ENCODE measurements at places on chromosomes 4 and X.

GRCh38 chr4:140774510-140774909 lies 18.3 kb upstream of the TBC1D9 start:
- DNase-seq = no peak

GRCh38 chr4:13633671-13634070 lies 6.1 kb upstream of the BOD1L1 start:
- no peak for DNase-seq

- DNase-seq = no peak
Measured at GRCh38 chrX:459611-460010, 72.9 kb upstream of the PPP2R3B start.

GRCh38 chrX:119784747-119785446 lies 6.5 kb downstream of the RPL39 start:
- no peak for DNase-seq

DNA sequence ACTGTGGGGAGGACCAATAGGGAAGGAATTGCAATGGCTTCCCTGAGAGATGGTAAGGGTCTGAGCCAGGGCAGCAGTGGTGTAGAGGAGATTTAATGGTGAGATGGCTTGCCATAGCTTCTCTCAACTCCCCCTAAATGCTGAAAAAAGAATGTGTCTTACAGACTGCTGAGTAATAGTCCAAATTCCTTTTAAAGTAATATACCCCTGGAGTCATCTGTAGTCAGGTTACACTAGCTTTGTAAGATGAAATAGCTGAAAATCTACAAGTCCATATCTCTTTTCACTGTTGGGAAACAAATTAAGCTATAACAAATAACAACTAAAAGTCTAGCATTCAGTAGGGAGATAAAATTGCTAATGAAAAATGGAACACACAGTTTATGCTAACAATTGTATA lies 33.5 kb downstream of the MAPK10 start:
- no peak for DNase-seq

- no peak for DNase-seq
Measured at GRCh38 chrX:13412208-13412600, 92.4 kb upstream of the ATXN3L start.

DNA sequence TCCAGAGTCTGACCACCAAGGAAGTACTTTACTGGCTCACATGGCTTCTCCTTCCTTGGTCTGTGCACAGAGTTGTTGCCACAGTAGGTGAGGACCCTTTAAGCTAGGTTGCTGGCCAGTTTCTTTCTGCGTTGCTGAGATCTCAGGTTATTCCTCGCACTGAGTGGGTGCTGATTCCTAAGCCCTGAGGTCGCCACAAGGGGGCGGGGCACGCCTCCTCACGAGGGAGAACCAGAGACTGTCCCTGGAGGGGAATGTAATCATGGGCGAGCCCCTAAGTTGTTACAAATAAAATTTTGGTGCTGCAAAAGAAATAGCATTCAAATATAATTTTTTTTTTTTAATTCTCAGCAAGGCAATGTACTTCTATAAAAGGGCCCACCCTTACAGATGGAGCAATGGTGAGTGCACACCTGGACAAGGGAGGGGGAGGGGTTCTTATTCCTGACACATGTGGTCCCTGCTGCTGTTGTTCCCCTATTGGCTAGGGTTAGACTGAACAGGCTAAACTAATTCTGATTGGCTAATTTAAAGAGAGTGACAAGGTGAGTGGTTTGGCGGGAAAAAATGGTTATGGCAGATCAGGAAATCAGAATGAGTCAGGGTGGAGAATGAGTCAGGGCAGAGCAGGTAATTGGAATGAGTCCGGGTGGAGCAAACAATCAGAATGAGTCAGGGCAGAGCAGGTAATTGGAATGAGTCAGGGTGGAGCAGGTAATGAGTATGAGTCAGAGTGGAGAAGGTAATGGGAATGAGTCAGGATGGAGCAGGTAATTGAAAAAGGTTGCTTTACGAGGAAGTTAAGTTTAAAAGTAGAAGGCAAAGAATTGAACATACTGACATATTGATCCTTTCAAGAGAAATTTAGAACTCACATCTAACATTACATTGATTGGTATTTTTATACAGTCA lies 107.5 kb downstream of the VSIG4 start:
- no peak for DNase-seq

DNA sequence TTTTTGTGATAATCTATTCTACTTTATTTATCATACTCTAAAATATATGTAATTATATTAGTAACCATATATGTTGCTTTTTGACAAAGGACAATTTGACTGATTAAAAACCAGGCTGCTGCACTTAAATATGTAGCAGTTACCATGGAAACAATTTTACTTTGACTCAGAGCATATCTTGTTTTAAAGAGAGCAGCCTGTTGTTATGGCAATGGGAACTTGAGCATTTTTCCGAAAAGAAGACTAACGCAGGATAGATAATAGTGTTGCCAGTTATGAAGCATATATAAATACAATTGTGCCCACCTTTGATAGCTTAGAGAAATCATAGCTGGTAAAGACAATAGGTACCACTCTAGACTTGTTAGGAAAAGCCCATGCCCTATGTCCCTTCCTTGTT lies 283.0 kb downstream of the GASK1B start:
- DNase-seq = no peak

DNA sequence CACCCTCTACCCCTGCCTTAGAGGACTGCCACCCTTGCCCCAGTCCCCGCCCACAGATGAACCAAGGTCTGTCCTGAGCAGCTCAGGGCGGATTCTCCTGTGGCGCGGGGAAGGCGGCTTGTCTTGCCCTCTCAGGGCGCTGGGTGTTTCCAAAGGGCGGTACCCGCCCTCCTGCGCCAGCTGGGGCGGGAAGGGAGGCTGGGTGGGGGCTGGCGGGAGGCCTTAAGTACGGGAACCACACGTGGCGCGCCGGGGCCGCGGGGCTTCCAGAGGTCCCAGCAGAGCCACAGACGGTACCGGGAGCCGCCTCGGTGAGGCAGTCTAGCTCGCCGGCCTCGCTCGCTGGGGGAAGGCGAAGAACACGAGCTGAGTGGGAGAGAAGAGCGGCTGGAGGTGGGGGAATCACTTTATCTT lies 361.1 kb downstream of the MID1IP1 start:
- no peak for DNase-seq

GRCh38 chr4:82479562-82479961 lies 49.2 kb downstream of the ENOPH1 start:
- DNase-seq = no peak

- no peak for DNase-seq
Measured at GRCh38 chrX:10617186-10617998, 3.0 kb downstream of the MID1 start.

- DNase-seq = no peak
Measured at GRCh38 chr4:84944947-84945346, 21.5 kb downstream of the WDFY3 start.

- no peak for DNase-seq
Measured at GRCh38 chr4:11765849-11766453, 337.3 kb upstream of the HS3ST1 start.

DNA sequence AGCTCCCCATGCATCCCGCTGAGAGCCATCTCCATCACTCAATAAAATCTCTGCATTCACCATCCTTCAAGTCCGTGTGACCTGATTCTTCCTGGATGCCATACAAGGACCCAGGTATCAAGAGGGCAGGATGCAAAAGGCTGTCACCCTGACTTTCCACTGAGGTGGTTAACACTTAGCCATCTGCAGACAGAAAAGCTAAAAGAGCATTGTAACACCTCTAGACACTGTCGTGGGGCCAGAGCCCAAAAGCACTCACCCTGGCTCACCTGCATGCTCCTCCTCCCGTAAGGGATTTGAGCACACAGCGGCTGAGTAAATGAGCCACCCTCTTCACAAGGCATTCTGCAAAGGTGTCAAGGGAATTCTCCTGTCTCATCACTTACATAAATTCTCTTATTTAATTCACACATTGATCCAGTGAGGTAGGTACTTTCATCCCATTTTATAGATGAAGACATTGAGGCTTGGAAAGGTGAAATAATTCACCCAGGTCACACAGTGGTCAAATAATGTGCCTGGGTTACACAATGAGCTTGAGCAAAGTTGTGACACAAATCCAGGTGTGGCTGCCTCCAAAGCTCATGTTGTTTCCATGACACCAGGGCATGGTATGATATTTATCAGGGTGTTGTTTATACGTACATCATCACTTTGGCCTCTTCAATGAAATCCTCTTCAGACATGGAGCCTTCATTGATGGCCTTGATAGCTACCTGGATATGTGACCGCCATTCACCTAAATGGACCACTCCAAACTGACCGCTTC lies 48.0 kb downstream of the TXK start:
- DNase-seq = no peak

DNA sequence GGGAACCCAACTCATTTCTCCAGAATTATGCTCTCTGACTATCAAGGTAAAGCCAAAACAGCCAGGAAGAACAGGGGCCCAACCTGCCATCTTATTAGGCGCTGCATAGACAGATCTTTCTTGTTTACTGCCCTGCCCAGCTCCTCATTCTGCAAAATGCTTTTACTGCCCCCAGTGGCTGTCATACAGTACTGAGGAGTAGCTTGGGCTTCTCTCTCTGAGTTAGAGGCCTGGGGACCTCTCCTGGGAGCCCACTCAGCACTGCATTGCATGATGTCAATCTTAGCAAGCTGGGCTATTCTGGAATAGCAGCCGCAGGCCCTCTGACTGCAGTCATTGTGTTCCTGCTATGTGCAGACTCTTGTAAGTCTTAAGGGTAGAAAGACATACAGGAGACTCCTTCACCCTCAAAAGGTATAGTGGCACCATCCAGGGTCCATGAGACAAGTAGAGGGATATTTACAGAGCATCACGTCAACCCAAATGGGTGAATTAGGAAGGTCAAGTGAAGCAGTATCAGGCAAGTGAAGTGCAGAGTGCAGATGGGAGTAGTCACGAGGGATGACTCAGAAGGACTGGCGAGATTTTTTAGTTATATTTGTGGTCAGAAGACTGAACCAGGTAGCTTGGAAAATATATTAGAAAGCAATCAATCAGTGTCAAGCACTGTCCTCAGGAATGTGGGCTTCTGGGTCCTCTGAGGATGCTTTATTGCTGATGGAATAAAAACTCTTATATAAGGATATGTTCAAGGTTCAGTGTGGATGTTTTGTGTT lies 294.1 kb upstream of the SFRP2 start:
- DNase-seq = no peak

DNA sequence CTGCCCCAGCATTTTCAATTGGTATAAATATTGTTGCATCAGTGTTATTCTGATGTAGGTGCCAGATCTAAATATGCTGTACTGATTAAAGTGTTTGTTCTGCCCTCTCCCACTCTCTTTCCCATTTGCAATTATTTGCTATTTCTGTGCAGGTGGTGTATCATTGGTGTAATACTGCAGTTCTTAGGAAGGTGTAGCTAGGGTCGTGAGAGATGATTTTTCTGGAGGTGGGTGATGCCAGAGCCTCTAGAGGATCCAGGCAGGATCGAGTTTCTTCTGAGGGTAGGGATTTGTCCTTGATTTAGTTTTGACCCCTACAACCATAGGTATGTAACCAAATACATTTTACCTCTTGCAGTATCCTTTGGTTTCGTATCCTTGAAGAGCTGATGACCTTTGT lies 1.9 kb downstream of the SMAD1 start:
- DNase-seq = no peak

- DNase-seq = no peak
Measured at GRCh38 chr4:7414736-7415510, 19.8 kb downstream of the PSAPL1 start.

GRCh38 chr4:144799486-144799885 lies 153.5 kb downstream of the HHIP start:
- DNase-seq = no peak

DNA sequence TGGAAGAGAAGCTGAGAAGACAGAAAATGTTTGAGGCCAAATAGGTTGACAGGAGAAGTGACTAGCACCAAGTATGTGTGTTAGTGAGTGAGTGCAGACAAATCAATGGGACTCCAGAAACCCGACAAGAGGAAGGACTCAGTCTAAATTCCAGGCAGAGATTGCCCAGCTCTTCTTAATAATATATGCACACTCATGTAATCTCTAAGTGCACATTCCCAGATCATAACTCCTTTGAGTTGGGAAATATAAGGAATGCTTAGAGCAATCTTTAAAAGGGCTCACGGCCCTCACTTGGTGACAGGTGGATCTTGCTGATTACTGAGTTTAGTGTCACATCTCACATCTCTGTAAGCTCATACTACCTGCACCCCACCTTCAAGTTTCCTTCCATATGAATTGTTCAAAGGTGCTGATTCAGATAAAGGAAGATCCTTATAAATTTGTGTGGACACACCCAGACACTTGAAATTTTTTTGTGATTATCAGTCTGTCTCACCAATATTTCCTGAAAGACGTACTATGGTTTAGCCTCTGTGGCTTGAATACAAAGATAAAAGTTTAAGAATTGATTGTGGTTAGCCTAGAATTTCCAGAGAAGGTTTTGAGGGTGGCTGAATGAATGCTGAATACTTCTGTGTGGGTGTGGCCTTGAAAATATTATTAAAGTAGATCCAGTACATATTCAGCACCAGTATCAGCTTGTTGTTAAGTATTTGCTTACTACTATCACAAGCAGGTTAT lies 205.1 kb upstream of the UGT8 start:
- DNase-seq = no peak

GRCh38 chr4:38803833-38804653 lies 548 bp downstream of the TLR1 start:
- no peak for DNase-seq

DNA sequence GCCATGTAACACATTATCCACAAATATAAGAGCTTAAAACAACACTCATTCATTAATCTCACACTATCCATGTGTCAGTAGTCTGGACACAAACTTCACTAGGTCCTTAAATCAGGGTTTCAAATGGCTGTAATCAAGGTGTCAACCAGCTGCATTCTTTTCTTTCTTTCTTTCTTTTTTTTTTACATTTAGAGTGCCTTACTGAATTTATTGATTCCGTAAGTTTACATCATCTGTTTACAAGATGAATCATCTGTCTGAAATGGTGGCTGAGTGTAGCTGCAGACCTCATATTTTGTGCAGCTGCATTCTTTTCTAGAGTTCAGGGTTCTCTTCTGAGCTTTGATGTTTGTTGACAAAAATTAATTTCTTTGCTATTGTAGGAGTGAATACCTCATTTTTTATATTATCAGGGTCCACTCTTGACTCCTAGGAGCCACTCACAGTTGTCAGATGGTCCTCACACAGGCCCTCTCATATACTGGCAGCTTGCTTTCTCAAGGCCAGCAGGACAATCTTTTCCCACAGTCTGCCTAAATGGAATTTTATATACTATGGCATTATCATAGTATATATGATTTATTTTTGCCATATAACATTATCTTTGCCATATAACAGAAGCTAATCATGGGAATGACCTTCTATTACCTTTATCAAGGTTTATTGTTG lies 37.8 kb downstream of the SPOCK3 start:
- no peak for DNase-seq

GRCh38 chr4:16001484-16001858 lies 38.5 kb upstream of the FGFBP2 start:
- DNase-seq = no peak

DNA sequence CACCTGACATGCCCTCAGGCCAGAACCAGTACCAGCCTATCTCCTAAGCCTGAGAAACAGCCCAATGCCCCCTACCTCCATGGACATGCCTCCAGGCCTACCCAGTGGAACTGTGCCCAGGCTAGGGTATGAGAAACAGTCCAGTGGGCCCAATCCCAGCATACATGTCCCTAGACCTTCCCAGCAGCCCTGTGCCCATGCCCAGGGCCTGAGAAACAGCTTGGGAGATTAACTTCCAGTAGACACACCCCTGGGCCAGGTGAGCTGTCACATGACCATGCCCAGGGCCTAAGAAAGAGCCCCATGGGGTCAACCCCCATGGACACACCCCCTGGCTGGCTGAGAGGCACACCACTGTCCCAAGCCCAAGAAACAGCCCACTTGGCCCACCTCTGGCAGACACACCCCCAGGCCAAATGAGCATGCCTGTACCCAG lies 78.8 kb downstream of the CBR4 start:
- DNase-seq = no peak

Data from stimulated activated CD8-positive, alpha-beta memory T cell treated with anti-CD3 and anti-CD28 coated beads, Interleukin-7, amount 100 ng/mL, for 1 hour (primary cell).